Central memory CD4-positive, alpha-beta T cell (primary cell): ENCODE measurements at places on chromosomes 5 and 9.
A peak's percentile ranks its signal among the peaks of the same experiment; 100 is the strongest.

DNA sequence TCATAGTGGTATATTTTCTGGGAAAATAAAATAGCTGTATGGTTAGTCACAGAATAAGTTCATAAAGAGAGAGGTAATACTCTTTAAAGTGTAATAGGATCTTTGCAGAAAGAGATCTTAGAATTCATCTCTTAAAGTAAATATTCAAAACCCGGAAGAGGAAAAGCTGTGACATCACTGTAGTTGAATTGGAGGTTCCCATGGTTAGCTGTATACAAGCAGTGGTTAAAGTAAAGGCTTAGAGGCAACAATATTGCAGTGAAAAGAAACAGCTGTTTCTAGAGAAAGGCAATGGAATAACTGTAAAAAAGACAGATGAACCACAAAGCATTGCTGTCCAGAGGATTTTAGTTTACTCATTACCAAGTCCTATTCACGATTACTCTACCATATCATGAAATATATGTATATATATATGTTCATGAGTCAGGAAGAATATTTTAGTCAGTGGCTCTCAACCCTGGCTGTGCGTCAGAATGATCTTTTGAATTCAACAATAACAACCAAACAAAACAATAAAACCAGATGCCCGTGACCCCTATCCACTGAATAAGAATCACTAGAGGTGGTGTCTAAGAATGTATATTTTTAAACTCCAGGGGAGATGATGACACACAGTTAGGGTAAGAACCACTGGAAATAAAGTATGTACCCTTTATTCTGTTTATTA lies 4.7 kb downstream of the ERCC6L2 start:
- DNase-seq = peak; percentile 17

DNA sequence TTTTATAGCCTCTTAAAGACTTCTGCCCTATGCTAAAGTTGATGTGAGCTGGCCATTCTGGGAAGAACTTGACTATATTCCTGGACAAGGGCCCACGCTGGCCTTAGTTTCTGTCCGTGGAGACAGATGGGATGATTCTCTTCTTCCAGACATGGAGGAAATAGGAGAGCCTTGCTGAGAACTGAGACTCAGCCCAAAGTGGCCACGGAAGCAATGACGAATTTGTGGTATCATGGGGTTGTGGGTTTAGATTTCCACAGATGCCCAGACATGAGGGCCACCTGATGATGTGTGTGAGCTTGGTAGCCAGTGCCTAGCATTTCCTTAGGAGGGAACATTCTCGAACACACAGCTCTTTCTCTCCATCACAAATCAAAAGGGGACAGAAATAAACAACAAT lies 309.1 kb downstream of the NSG2 start:
- DNase-seq = no peak

DNA sequence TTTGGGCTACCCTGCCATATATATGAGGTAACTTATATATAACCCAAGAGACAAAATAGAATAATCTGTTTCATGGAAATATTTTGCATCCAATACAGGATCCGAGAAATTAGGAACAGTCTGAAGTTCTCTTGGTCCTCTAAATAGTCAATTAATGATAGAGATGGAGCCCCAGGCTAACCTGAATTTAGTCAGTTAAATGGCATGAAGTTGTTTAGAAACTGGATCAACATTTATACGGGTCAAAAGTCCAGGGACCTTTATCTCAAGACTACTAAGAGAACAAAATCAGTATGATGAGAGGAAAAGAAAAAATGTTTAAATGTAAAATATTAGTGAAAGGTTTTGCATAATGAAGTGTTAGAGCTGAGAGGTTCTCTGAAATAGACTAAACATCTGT lies 303.3 kb upstream of the ACTBL2 start:
- DNase-seq = no peak

GRCh38 chr5:115859378-115859777 lies 17.6 kb downstream of the AP3S1 start:
- no peak for DNase-seq

DNA sequence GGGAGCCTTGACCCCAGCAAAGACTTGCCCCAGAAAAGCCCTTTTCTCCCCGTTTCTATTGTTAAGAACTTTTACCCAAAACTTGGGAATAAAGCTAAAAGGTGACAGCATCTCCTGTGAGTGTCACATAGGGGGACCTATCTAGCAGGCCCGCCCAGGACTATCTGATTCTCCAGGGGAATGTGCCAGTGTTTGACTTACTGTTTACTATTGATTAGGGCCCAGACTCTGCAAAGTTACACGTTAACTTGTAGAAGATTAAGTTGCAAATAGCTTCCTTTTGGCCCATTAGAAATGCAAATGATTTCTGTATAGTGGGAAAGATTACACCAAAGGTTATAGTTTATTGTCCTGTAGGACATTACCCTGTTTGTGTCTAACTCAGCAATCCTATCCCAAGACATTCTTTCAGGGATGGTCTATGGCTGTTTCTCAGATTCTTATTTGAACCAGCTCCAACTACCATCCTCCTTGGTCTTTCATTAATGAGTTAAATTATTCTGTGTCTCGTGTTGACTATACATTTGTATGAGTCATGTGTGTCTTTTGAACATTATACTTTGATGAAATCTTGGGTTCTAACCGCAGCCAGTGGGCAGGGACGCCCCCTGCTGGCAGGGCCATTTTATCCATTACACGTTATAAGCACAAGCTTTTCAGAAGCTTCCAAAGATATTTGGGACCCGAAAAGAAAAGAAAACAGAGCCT lies 60.7 kb downstream of the HRH2 start:
- peak; percentile 32 for DNase-seq

DNA sequence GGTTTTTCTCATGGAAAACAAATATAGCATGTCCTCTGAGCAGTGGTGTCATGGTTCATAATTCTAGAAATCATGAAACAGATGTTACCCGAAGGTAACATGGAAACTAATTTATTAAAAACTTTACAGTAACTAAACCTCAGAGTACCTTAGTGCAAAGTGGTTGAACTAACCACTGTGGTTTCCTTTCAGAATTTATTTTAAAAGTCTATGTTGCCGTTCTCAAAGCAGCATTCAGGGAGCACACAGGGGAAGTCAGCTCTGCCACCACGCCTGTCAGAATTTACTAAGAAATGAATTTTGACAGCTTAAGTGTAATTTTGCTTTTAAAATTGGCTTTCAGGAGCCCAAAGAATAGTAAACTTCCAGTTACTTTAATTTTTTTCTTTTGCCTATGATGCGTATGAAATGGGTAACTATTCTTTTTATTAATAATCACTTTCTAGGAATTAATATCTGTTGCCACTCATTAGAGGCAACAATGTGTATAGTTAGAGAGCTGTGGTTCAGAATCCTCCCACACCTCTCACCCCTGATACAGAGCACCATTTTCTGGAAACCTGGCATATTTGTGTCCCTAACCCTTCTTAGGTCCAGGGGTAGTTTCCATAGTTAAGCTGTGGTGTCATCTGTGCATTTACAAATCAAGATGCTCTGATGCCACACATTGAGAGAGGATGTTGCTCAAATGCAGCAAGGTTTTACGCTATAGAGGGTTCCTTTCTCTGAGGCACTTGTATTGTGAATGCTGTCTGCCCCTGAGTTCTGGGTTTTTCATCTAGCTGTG lies 202.6 kb downstream of the ZSWIM6 start:
- DNase-seq = no peak
